MM.1S (cell line): ENCODE measurements at places on chromosomes 1 and 21.
A peak's percentile ranks its signal among the peaks of the same experiment; 100 is the strongest.

GRCh38 chr21:41579692-41580091 lies 71.7 kb upstream of the TMPRSS2 start:
- H3K4me3 ChIP-seq: no peak overlapping the region
- H3K4me1 ChIP-seq: no peaks in the 10 kb centered on the region
- no peaks in the 10 kb centered on the region for H3K36me3 ChIP-seq

GRCh38 chr1:168726281-168726680 lies 2.7 kb downstream of the DPT start:
- H3K27ac ChIP-seq: no peak overlapping the region
- no peaks in the 10 kb centered on the region for H3K4me1 ChIP-seq
- H3K4me3 ChIP-seq: no peak overlapping the region
- no peak for DNase-seq

DNA sequence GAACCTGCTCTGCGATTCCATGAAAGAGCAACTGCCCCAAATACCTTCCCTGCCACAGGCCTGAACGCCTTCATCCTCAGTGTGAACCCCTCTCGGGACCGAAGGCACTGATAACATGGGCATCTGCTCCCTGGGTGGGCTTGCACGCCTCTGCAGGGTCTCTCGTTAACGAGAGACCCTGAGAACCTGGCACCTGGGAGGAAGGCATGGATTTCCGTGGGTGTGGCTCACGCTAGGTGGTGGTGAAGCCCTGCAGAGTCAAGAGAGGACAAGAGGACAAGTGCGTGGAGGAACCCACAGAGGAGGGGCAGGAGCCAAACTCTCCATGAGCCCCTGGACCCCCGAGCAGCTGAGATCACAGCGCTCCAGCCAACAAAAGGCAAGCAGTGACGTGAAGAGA lies 26.8 kb upstream of the COL6A2 start:
- H3K27me3 ChIP-seq: peaks cover 92% of the 10 kb centered on the region
- no peaks in the 10 kb centered on the region for H3K4me1 ChIP-seq
- no peak overlapping the region for H3K27ac ChIP-seq
- no peaks in the 10 kb centered on the region for H3K36me3 ChIP-seq
- no peak overlapping the region for H3K4me3 ChIP-seq

- H3K27me3 ChIP-seq: no peaks in the 10 kb centered on the region
- no peak for DNase-seq
- no peak overlapping the region for H3K4me3 ChIP-seq
- H3K36me3 ChIP-seq: no peaks in the 10 kb centered on the region
- H3K4me1 ChIP-seq: no peaks in the 10 kb centered on the region
Measured at GRCh38 chr21:35920436-35920835, 139.9 kb downstream of the SETD4 start.

GRCh38 chr1:87132284-87132870 lies 196.3 kb upstream of the LMO4 start:
- DNase-seq: no peak
- no peaks in the 10 kb centered on the region for H3K36me3 ChIP-seq
- H3K4me3 ChIP-seq: peak overlapping the region; percentile 66
- no peaks in the 10 kb centered on the region for H3K27me3 ChIP-seq
- H3K27ac ChIP-seq: no peak overlapping the region
- H3K4me1 ChIP-seq: 0 out of 2 replicates have a peak, but pooled peaks cover 4% of the 10 kb centered on the region

GRCh38 chr1:70546726-70547125 lies 135.7 kb downstream of the CTH start:
- H3K4me1 ChIP-seq: no peaks in the 10 kb centered on the region
- no peak for DNase-seq
- H3K27ac ChIP-seq: no peak overlapping the region
- H3K4me3 ChIP-seq: no peak overlapping the region

- no peaks in the 10 kb centered on the region for H3K36me3 ChIP-seq
- H3K27ac ChIP-seq: no peak overlapping the region
- H3K27me3 ChIP-seq: no peaks in the 10 kb centered on the region
- H3K4me1 ChIP-seq: no peaks in the 10 kb centered on the region
Measured at GRCh38 chr1:202176949-202177927, 16.4 kb upstream of the LGR6 start.

DNA sequence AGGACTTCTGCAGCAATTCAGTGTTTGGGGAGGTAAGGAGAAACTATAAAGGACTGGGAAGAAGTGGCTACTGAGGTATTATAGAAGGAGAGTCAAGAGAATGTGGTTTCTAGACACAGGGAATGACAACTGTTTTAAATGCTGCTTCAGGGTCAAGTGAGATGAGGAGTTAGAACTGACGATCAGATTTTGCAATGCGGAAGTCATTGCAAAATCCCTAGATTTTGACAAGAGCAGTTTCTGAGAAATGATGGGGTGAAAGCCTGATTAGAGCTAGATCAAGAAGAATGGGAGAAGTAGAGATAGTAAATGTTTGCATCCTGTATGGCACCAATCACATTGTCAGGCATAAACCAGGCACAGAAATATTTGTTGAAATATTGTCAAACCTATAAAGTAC lies 4.7 kb upstream of the TSNAX start:
- H3K4me1 ChIP-seq: peaks cover 14% of the 10 kb centered on the region
- H3K4me3 ChIP-seq: no peak overlapping the region
- no peaks in the 10 kb centered on the region for H3K36me3 ChIP-seq
- no peaks in the 10 kb centered on the region for H3K27me3 ChIP-seq
